ENCODE measurements at places on chromosomes 7 and 10.

- DNase-seq = no peak
Observed at GRCh38 chr7:153835103-153835502, 217.1 kb upstream of the DPP6 start.

DNA sequence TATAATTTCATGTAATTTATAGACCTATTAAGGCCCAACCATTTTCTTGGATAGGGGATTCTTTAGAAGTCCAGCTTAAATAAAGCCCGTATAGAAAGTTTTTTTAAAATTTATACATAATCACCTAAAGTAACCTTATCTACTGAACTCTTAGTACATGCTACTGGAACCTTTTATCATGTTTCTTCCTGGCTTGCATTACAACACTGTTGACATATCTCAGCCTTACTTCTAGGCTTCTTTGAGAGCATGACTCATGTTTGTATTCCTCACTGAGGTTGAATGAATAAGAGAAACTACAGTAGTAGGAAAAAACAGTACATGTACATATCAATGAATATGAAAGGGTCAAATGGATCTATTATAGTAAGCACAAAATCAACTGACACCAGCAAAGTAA, 8.2 kb upstream of the MAGI2 start:
- DNase-seq = no peak

DNA sequence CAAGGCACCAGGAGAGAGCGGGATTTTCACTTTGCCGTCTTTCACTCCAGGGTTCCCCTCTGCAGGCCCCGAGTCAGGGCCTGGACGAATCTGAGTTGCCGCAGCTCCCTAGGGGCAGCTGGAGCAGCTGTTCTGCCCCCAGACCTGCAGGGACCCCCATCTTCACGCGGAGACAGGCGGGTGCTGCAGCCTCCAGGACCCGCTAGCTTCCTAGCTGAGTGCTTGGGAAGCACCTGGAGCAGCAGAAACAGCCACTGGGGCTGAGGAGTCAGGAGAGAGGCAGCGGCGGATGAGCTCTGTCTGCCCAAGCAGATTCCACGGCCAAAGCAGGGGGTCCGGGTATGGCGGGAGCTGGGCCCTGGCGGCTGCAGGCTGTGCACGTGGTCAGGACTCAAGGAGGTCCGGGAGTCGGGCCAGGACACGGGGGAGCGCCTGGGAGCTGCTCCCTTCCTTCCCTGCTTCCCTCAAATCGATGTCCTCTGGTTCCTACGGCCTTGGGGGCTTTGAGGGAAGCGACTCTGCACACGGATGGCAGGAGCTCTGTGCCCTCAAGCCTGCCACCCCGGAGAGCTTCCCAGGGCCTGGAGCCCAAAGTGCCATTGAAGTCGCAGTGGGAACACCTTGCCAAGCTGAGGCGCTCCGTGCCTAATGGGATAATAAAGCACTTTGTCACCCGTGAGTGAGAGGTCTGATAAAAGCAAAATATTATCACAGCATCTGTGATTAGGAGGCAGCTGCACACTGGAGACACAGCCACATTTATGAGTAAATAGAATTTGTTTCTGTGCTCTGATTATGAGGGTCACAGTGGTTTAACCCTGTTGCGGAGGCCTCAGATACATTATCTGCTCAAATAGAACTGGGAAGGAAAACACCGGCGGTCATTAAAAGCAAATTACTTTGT, 17.2 kb downstream of the MNX1 start:
- DNase-seq = no peak

- no peak for DNase-seq
Observed at GRCh38 chr7:72152161-72153131, 259.7 kb downstream of the CALN1 start.

DNA sequence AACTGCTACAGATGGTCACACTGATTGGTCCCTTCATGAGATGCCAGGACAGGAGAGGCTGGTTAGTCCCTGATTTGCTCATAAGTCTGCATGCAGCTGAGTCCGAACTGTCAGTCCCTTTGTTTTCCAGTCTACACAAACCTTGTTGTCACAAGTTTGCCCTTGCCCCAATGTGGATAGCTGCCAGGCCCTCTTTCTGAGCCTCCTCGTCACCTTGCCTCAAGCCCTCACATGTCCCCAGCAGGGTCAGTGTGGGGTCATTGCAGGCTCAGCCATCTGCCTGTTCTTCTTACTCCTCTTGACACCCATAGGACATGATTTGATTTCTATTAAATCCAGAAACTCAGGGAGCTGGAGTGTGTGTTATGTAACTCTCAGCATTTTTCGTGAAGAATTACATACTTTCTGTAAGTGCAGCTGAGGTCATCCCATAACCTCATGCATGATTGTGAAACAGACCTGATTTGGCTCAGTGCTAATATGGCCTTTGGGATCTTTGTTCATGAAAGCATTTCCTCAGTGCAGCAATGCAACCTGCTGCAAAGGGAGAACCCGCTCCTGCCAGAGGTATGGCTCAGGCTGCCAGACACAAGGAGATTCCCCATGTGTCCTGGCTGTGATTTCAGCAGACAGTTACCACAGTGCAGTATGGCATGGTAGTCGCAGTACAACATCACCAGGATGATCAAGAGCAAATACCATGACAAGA, 70.0 kb upstream of the ZMIZ2 start:
- no peak for DNase-seq

GRCh38 chr10:132706701-132707100, 79.2 kb downstream of the NKX6-2 start:
- no peak for DNase-seq

- no peak for DNase-seq
Observed at GRCh38 chr10:17256051-17256450, 28.0 kb downstream of the VIM start.

DNA sequence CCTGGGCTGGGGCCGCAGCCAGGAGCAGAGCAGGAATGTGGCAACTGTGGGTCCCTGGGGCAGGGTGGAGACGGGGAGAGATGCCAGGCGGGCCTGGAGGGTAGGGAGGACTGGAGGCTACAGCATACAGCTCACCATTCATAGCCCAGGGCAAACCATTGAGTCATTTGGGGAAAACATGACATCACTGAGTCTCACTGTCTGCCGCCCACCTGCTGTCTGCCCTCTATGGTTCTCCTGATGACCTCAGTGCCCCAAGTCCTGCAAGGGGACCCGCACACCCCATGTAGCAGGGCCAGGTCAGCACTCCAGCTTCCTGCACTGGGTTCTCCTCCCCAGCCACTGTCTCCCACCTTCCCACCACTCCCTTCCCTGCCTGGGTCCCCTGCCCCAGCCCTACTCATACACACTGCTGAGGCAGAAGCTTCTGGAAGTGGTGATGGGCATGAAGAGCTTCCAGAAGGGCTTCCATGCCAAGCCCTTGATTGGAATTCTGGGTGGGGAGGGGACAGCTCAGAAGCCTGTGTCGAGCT, 10.4 kb downstream of the CHST3 start:
- DNase-seq = no peak

DNA sequence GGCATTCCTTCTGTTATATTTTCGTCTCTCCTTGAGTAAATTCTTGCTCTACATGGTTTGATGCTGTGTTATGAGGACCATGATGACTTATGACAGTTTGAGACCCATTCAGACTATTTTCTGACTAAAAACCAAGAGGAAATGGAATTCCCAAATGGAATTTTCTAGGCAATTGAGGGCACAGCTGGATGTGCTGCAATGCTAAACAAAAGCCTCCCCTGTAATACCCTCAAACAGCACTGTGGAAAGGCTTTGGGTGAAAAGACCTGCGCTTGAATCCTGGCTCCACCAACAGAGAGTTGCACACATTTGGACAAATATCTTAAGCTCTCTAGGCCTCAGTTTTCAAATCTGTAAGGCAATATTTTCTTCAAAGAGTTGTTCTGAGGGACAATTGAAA, 129.1 kb downstream of the PRKG1 start:
- DNase-seq = no peak

- DNase-seq = peak; percentile 76
Observed at GRCh38 chr7:101815826-101816594, 1.4 kb upstream of the CUX1 start.

- no peak for DNase-seq
Observed at GRCh38 chr7:55022002-55022985, 3.5 kb downstream of the EGFR start.

DNA sequence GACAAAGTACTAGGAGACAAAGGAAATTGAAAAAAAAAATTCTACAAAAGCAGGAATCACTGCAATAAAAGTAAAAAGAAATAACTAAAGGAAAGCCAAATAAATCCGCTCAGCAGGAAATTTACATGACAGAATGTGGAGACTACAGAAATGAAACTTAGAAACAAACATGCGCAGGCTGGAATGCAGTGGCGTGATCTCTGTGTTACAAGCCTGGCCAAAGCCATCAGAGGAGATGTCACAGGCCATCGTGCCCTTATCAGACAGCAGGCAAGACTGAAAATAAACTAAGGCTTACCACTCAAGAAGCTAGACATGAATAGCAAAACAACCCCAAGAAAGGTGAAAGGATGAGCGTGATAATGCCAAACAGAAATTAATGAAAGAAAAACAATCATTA, 6.3 kb upstream of the CAMK2B start:
- no peak for DNase-seq

- DNase-seq = no peak
Observed at GRCh38 chr10:110534571-110534970, 32.9 kb upstream of the SMC3 start.

- DNase-seq = no peak
Observed at GRCh38 chr10:50582046-50582445, 41.7 kb downstream of the SGMS1 start.

DNA sequence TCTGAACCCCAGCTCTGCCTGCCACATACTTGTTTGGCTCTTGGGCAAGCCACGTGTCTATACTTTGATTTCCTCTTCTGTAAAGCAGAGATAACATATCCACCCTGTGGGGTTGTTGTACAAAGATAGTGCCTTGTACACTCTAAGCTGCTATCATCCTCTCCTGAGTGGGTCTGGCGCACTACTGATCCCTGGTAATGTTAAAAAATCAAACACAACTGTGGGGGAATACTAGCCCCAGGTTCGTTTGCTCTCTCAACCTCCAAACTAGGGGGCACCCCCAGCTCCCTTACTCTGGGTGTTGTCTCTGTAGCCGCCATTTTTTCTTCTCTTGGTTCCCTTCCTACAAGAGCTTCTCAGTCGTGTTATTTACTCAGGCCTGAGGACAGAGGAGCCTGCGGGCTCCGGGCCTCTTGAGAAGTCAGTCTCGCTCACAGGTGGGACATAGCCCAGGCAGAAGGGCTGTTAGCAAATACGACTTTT, 1.0 kb downstream of the POLM start:
- no peak for DNase-seq

- DNase-seq = no peak
Observed at GRCh38 chr7:157272351-157273207, 64.2 kb upstream of the DNAJB6 start.

GRCh38 chr10:20970708-20971107, 73.6 kb upstream of the NEBL start:
- no peak for DNase-seq

- DNase-seq = no peak
Observed at GRCh38 chr7:120280743-120281142, 7.8 kb downstream of the KCND2 start.

GRCh38 chr10:32577448-32577847, 131.5 kb downstream of the CCDC7 start:
- no peak for DNase-seq

DNA sequence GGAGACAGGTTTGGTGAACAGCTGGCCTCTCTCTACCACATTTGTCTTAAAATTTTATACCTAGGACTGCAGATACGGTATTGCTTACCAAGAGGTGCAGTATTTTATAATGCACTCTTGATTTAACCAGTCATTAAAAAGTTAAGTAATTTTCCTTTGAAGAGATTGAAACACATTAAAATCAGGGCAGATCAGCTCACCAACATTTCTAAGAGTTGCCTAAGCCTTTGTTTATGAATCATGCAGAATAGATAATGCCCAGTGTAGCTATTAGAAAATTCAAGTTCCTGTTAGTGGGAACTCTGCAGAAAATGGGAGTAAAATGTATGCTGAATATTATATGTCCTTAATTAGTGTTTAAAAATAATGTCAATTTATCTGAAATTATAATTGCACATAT, 140.2 kb upstream of the PRPS1L1 start:
- DNase-seq = no peak

GRCh38 chr10:3068968-3069737, 1.8 kb downstream of the PFKP start:
- no peak for DNase-seq

- DNase-seq = no peak
Observed at GRCh38 chr10:75061709-75062505, 49.5 kb upstream of the SAMD8 start.

GRCh38 chr10:16716051-16716450, 101.2 kb downstream of the RSU1 start:
- no peak for DNase-seq

DNA sequence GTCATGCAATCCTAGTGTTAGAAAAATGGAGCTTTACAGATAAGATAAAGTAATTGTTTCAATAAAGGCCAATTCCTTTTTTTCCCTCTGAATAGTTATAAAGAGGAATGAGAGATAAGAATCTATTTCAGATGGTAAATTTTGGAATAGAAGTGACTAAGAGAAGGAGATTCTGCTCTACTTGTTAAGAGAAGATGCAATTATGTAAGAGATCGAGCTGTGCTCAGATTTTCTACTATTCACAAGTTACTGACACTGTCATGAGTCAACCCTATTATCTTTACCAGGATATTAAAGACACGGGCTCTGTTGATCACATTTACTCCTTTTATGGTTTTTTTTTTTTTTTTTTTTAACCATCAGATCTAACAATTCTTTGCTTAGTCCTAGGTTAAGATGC, 511.3 kb downstream of the ARL4A start:
- no peak for DNase-seq

DNA sequence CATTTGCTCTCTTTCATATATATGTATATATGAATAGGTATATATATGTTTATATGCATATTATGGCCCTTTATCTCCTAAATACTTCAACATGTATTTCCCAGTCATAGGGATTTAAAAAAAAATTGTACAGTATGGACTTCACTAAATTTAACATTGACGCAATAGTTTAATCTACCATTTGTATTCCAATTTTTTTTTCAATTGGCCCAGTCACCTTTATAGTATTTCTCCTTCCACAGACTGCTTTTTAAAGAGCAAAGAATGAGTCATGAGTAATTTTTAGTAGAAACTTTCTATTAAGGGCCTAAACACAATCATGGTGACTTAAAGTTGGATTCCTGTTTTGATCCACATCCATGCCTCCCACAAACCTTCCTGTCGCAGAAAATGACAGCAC, 20.5 kb downstream of the CCSER2 start:
- DNase-seq = no peak

DNA sequence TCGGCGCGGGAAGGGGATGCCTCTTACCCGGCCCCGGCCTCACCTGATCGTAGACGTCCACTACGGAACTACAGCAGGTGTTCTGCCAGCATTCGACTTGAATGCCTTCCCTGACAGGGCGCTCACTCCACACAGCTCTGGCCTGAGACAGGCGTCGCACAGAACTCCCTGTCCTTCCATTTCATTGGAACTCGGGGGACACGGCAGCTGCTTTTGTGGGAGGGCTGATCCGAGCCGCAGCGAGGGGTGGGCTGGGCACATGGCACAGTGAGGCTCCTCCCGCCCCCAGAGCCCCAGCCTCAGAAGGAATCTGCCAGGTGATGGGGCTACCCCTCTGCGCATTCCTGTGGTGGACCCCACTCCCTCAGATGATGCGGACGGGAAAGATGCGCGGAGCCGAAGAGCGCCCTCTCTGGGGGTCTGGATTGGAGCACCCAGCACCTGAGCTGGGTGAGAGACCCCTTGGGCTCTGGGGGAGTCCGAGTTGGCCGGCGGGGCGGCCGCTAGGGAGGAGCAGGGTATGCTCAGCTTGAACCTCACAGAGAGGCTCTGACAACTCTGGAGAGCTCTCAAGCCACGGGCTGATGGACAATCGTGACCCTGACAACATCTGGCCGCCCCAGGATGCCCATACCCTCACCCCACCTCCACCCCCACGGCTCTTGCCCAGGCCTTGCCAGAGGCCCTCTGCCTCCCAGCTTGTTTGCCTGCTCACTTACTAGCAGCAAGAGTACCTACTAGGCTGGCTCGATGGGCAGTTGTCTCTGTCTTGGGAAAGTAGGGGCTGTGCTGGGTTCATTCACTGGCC, 36.6 kb downstream of the RASGEF1A start:
- DNase-seq = no peak

All from GDM1 (cell line).